ENCODE measurements at places on chromosomes 12 and 14. TPM values are rescaled to one million over a fixed set of nuclear protein-coding genes. Genes with fewer than 3 reads are reported as not detected.

The CABP1 gene
- 2.3 TPM for total RNA-seq

The PRPH gene
- 6.3 TPM for total RNA-seq

The MYF6 gene
- total RNA-seq, result not detected

The ACOT6 gene
- total RNA-seq, result not detected

The RFX4 gene
- 0.26 TPM for total RNA-seq

The NRL gene
- 2.8 TPM for total RNA-seq

The GLS2 gene
- 1.8 TPM for total RNA-seq

The IFNG gene
- total RNA-seq, result 0.66 TPM

The NAB2 gene
- 21.4 TPM for total RNA-seq

The FAM90A1 gene
- total RNA-seq, result 0.29 TPM

The EIF2B1 gene
- total RNA-seq, result 41.9 TPM

The ACRBP gene
- 9.8 TPM for total RNA-seq

The CLEC9A gene
- 1.2 TPM for total RNA-seq

The SLC25A21 gene
- total RNA-seq, result 1.6 TPM

The EFS gene
- 10.8 TPM for total RNA-seq

The TRPV4 gene
- 2.1 TPM for total RNA-seq

The CD9 gene
- 139 TPM for total RNA-seq

The TESPA1 gene
- 4.1 TPM for total RNA-seq

The MDGA2 gene
- total RNA-seq, result 0.20 TPM

The PPM1H gene
- total RNA-seq, result 73.4 TPM

The LMNTD1 gene
- total RNA-seq, result not detected

The PLCZ1 gene
- not detected for total RNA-seq

Measured in mucosa of gallbladder (tissue), 1 donor.